DMS 273 treated with DMSO at 0.1 percent for 48 hours (cell line): ENCODE measurements at places on chromosomes 2 and 18.
A peak's percentile ranks its signal among the peaks of the same experiment; 100 is the strongest.

DNA sequence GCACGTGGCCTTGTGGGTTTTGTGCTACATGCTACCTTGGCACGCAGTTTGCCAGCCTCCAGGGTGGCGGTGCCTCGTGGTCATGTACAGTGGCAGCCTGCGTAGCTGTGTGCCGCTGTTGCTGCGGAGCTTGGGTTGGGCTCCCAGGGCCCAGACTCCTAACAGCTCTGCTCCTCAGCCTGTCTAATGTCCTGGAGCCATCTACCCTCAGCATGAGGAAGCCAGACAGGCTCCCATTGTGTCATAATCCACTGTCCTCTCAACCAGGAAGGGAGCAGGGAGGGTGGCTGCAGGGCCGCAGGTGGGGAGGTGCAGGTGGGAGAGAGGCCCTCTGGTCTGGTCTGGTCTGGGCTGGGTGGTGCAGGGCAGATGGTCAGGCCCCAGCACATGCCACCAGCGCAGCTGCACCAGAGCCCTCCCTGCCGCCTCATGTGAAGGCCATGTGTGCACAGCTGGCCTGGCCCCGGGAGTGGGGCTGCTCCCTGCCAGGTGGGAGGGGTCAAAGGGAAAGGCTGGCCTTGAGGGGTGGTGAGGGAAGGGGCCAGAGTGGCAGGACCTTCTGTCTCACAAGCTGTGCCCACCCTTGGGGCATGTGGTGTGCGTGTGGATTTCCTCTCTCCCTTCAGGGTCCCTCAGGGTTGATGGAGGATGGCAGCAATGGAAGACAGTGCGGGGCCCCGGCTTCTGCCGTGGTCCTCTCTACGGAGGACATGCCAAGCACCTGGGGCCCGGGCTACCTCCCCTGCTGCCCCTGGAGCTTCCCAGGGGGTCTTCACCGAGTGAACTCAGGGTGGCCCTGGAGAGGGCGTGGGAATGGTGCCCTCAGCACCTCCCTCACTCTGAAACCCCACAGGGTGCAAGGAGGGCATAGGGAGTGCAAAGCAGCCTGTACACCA lies 4.8 kb downstream of the ATOH8 start:
- DNase-seq, result peak; percentile 86

DNA sequence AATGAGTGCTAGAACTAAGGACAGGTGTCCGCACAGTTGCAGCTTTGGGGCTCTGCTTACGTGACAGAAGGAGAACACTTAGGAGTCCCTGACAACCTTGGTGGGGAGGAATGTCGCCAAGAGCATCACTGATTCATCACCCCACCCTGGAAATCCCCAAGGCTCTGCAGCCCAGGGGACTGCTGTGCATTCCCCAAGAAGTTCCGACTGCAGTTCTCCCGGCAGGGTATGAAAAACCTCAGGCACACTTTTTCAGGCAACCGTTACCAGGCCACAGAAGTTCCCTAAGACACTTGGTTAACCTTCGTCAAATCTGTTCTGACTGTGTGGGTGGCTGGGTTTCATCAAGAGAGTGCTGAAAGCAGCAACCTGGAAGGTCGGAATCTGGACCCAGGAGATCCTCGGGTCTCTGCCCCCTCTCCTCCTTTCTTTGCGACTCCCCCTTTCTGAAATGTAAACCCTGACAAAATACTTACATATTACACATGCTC lies 192.1 kb upstream of the CXCR4 start:
- no peak for DNase-seq

GRCh38 chr2:211144078-211144477 lies 587.7 kb downstream of the CPS1 start:
- DNase-seq, result no peak

DNA sequence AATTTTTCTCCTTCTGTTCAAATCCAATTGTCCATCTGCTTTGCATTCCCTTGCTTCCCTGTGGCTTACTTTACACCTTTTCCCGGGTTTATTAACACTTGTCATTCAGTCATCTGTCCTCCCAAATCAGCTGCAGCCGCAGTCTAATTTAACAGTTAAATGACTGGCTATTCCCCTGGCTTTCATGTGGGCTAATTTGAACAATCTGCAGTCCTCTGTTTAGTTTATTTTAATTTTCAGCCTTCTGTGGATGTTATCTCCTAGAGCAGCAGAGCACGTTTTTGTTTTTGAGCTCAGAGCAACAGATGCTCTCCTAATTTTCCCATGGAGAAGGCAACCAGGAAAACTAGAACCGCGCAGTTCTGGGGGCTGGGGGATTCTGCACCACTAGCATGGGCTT lies 55.0 kb downstream of the MEP1B start:
- no peak for DNase-seq

DNA sequence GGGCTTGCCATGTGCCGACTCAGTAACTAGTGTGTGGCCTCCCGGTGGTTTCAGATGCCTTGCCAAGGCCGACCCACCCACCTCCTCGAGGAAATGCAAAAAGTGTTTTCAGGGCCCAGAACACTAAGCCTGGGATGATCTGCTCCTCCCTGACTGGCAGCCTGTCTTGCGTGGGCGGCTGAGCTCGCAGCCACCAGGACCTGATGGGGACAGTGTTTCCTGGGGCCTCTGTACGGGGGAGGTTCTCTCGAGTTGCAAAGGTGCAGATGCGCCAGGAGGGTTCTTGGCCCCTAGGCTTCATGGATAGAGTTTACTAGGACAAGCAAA lies 85.2 kb downstream of the GLI2 start:
- DNase-seq, result no peak

- no peak for DNase-seq
These were observed at the start of gene C2orf80 for GRCh38 chr2:208189810-208190503. TSS of gene C2orf80 (minus strand) at chr2:208190030. CDS start at chr2:208186986, 3,044 bp downstream.

- DNase-seq, result no peak
These were observed 43.8 kb downstream of the REEP1 start for GRCh38 chr2:86293612-86294011.

DNA sequence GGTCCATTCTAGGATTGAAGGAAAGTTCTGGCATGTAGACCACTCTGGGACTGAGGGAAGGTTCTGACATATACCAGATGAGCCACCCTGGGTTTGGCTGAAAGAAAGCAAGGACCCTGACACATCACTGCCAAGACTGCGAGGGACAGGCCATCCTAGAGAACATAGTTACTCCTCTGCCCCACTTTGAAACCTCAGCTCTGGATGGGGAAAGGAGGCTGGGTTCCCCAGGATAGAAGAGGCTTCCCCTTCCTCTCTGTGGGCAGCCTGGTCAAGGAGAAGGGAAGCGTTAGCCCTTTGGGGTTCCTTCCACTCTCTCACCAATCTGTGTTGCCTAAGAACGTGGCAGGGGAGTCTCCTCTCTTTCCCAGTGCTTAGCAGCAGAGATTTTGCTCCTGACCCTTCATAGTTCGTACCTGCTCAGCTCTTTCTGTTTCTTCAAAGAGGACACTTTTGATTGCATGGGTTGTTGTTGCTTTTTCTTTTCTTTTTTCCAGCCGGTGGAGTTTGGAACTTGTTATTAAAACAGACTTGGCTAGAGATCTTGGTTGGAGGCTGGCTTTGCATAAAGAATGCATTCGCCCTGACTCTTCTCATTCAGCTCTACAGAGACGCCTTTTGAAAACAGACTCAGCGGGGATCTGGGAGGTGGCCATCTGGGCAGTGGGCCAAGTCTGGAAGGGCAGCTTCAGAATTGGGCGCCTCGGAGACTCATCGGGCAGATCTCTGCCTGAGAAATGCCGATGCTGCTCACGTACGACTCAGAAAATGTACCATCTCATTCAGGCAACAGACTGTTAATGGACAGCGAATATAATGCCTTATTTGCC lies 166.1 kb downstream of the CLIP4 start:
- peak; percentile 49 for DNase-seq

- DNase-seq, result no peak
These were observed 62.7 kb upstream of the ST3GAL5 start for GRCh38 chr2:85951351-85952067.

- DNase-seq, result no peak
These were observed 14.9 kb downstream of the ELMOD3 start for GRCh38 chr2:85369500-85369899.

DNA sequence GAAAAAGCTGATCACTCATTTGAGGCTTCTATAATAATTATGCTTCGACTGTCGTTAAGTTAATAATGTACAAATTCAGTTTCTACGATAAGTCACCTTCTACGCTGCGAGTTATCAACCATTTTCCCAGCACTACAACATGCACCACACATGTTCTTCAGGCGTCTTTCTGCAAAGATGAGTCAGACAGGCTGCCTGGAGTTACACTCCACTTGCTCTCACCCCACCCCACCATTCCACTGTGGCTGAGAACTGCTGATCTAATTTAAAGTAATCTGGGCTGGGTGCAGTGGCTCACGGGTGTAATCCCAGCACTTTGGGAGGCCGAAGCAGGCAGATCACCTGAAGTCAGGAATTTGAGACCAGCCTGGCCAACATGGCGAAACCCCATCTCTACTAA lies 218.6 kb downstream of the DYM start:
- no peak for DNase-seq

- no peak for DNase-seq
These were observed 74.8 kb downstream of the MAP2 start for GRCh38 chr2:209498614-209499013.

GRCh38 chr2:100876231-100876860 lies 56.4 kb downstream of the NPAS2 start:
- DNase-seq, result no peak

DNA sequence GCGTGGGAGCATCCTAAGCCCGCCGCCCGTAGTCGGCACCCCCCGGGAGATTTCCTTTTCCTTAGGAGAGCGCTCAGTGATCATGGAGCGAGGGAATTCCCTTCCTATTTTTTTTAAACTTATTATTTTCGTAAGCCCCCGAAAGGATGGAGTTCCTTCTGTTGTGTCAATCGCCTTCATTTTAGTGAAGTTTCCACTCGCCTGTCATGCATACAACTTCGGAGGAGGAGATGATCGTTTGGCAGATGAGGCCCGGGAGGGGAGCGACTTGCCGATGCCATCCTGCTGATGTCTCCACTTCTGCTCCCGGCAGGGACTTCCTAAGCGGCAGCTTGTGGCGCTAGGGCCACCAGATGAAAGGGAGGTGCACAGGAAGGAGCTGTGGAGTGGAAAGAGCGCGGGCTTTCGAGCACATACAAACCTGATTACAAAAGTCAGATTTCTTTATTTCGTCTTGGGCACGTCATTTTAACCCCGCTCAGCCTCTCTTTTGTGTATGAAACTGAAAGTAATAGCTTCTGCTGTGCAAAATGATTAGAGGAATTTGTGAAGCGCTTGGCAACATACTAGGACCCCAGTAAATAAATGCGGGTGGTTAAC lies at the start of gene ADGRF3:
TSS of gene ADGRF3 (minus strand) at position 336 of the 600 bp plus-strand sequence. CDS start 555 bp downstream, outside the sequence.
- DNase-seq, result peak; percentile 14

DNA sequence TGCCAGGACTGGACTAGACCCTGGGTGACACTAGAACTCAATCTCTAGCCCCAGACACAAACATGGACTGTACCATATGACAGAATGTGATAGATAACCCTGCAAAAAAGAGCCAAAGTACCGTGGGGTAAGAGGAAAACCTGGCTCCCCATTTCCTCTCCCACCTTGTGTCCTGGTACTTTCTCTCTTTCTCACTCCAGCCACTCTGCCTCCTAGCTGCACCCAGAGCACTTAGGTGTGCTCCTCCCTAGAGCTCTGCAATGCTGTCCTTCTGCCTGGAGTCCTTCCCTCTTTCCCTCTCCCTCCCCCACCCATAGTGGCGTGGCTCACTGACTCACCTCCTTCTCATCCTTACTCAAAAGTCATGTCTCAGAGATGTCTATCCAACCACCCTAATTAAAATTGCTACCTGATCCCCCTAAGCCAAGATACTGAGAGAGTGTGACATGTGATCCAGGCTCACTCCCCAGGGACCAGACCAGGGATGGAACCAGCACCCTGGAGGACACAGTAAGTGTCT lies 171.3 kb downstream of the LOXHD1 start:
- no peak for DNase-seq

GRCh38 chr2:6992794-6993228 lies 75.6 kb downstream of the RNF144A start:
- DNase-seq, result no peak

DNA sequence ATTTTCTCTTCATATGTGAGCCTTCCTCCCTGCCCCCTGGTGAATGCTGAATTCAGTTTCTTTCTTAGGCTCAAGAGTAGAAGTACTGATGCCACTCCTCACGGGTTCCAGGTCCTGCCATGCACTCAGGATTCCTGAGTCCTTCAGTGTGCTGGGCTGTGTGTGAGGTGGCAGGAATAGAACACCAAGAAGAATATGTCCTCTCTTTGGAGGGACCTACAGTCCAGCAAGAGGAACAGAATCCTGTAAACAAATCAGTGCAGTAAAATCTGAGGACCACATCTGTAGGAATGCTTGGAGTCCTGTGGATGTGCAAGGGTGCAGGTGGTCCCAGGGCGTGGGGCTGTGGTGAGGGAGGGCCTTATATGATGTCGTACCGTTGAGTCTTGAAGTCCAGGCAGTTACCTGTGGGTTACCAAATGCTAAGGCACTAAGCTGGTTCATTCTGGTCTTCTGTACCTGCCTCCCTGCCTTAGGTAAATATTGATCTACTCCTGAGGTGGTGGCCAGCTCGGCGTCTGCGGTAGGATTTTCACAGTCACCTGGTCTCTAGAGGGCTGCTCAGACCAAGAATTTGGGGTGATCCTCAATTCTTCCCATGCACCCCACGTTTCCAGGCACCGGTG lies 5.5 kb downstream of the ASAP2 start:
- DNase-seq, result no peak

GRCh38 chr2:150479075-150479915 lies 8.2 kb downstream of the RND3 start:
- DNase-seq, result no peak

GRCh38 chr2:126902152-126902835 lies 3.6 kb downstream of the TEX51 start:
- DNase-seq, result no peak

- no peak for DNase-seq
These were observed 41.9 kb downstream of the KCMF1 start for GRCh38 chr2:85012855-85013254.

- no peak for DNase-seq
These were observed 104.2 kb downstream of the GBX2 start for GRCh38 chr2:236063994-236064393.

- no peak for DNase-seq
These were observed 151.3 kb downstream of the KLHL29 start for GRCh38 chr2:23536326-23536725.

- DNase-seq, result no peak
These were observed 14.5 kb upstream of the NAB1 start for GRCh38 chr2:190634381-190634780.

- DNase-seq, result no peak
These were observed 2.7 kb downstream of the ESPNL start for GRCh38 chr2:238102865-238103264.

DNA sequence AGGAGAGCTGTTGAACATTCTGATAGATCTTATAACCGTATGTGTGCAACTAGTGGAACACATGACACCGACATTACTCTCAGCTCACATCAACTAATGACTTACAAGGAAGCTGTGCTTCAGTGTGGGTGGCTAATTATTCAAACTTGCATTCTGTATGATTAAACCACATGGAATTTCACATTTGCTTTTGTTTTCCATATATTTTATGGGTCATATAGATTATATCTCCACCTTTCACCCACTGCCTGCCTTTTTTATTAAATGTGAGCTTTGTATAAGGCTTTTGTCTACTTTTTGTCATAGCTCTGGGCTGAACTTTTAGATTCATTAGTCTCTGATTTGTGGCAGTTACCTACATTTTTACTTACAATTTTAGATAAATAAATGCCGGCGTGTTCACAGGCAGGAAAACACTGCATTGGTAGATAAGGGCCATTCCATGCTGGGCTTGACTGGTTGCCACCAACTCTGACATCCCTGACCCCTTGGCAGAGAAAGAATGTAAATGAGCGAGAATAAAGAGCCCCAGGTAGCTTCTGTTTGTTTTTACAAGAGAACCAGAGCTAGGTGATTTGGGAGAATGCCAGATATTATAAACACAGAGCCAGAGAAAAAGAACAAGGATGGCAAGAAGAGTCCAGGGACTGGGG lies 35.7 kb downstream of the LYPD6 start:
- DNase-seq, result no peak
